ENCODE measurements at places on chromosomes 3 and 15.

DNA sequence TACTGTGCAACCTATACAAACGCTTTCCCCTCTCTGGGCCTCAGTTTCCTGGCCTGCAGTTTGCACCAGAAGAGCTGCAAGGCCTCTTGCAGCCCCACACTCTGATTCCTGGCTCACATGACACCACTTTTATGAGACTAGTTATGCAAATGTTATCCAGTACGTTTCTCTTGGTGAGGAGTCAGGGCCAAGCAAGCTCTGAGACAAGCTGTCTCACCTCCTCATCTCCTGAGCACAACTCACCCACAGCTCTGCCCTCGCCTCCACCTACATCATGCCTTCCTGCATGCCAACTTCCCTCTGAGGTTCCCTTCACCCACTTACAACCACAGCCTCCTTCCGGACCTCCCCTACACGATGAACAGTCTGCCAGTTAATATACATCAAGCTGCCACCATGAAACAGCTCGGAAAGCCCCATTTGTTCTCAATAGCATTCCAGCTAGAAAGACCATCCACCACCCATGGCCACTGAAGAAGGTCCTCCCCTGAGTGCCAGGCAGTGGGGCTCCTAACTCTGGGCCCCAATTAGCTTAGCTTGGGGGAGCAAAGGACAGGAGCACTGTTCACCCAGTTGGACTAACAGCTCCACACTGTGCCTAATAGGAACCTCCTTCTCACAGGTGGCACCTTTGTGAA, 25.0 kb downstream of the CRYGS start:
- peak; percentile 37 for DNase-seq

DNA sequence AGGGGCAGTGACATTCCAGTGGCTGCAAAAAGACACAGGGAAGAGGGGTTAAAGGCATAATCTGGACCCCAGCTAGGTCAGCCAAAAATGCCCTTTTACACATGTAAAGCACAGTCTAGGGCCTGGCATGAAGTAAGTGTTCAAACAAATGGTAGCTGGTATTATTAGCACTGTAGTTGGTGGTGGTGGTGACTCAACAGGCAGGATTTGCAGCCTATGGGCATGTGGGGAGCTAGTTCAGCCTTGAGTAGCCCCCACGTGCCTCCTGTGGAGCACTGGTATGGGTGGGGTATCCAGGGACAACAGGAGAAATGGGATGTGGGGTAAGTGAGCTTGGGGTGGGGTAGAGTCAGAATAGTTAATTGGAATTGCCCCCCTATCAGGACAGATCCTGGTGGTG, 27.6 kb downstream of the DNASE1L3 start:
- DNase-seq: no peak

DNA sequence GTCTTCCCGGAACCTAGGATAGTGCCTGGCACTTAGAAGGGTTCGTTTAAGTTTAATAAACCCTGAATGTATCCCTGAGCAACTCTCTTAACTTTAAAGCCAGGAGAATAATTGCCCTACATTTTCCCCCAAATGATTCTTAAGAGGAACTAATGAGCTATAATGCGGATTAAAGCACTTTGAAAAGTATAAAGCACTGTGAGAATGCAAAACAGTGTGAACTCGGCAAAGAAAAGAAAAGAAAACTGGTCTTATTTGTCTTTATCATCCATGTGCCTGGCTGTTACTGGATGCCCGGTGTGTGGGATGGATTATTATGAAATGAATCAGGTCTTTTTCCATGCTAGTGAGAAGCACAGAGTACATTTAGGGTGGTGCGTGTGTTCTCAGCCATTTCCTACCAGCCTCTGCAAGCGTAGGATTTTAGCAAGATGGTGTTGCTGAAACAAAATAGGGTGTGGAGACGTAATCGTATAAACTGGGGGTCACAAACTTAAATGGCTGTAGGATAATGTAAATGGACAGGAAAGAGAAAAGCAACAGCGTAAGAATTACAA, 983 bp downstream of the KBTBD12 start:
- DNase-seq: no peak

DNA sequence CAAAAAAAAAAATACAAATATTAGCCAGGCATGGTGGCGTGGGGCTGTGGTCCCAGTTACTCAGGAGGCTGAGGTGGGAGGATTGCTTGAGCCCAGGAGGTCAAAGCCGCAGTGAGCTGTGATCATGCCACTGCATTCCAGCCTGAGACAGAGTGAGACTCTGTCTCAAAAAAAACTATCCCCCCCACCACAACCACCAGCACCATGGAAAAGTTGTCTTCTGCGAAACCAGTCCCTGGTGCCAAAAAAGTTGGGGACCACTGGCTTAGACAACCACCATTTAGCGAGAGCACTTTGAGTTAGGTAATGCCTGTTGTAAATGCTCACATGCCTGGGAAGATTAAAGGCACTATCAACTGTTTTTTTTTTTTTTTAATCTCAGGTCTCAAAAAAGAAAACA, 15.4 kb downstream of the ARHGAP31 start:
- no peak for DNase-seq

GRCh38 chr15:83585601-83586335, 68.2 kb upstream of the ADAMTSL3 start:
- DNase-seq: no peak

All from activated T-cell treated with anti-CD3 and anti-CD28 coated beads for 1 hour (primary cell).